ENCODE measurements at places on chromosomes 3 and 15. TPM values are rescaled to one million over a fixed set of nuclear protein-coding genes. Genes with fewer than 3 reads are reported as not detected.

GRCh38 chr15:41585127-41586047 is 26.4 kb downstream of the TYRO3 start:
- no peak for DNase-seq

GRCh38 chr3:169923831-169924230 is 12.5 kb downstream of the SAMD7 start:
- no peak for DNase-seq

- no peak for DNase-seq
These were observed 113.4 kb downstream of the RORA start for GRCh38 chr15:61115679-61116078.

TMCO5A gene
- not detected for total RNA-seq

Measured in posterior vena cava (tissue), 2 donors.